GM12878 (cell line): ENCODE measurements at places on chromosomes 11 and 22. TPM values are rescaled to one million over a fixed set of nuclear protein-coding genes. Genes with fewer than 3 reads are reported as not detected.

VEGFB gene
- 11.3 and 12.4 TPM in 2 replicates for polyA plus RNA-seq

MUC2 gene
- not detected in 2 replicates for polyA plus RNA-seq

CHADL gene
- polyA plus RNA-seq = not detected in 2 replicates

PRR33 gene
- polyA plus RNA-seq = 0.65 and 1.0 TPM in 2 replicates

RNF121 gene
- 18.4 and 19.4 TPM in 2 replicates for polyA plus RNA-seq

INS gene
- polyA plus RNA-seq = not detected in 2 replicates

CCDC188 gene
- polyA plus RNA-seq = not detected in 2 replicates

MOGAT2 gene
- 0.15 and 0.25 TPM in 2 replicates for polyA plus RNA-seq

EHD1 gene
- polyA plus RNA-seq = 88.1 and 90.6 TPM in 2 replicates

FOLH1 gene
- polyA plus RNA-seq = not detected in 2 replicates

IL18 gene
- 0.13 and 0.15 TPM in 2 replicates for polyA plus RNA-seq

SMC1B gene
- polyA plus RNA-seq = not detected in 2 replicates

GDPD4 gene
- polyA plus RNA-seq = not detected in 2 replicates

OSBP gene
- 4.7 and 5.9 TPM in 2 replicates for polyA plus RNA-seq

GLYATL2 gene
- 0.26 TPM in 1 of 2 replicates, not detected in the other for polyA plus RNA-seq

ANGPTL5 gene
- not detected in 2 replicates for polyA plus RNA-seq

H19 gene
- polyA plus RNA-seq = not detected in 2 replicates

OOSP1 gene
- polyA plus RNA-seq = not detected in 2 replicates

PKNOX2 gene
- not detected in 2 replicates for polyA plus RNA-seq

FXYD2 gene
- polyA plus RNA-seq = 3.0 and 4.1 TPM in 2 replicates

CD3E gene
- polyA plus RNA-seq = 2.8 and 3.1 TPM in 2 replicates

LRRC10B gene
- polyA plus RNA-seq = not detected in 2 replicates
